ENCODE measurements at places on chromosomes 7 and 10.

GRCh38 chr7:66902844-66903180 is 18.2 kb upstream of the TMEM248 start:
- no peak for DNase-seq

- no peak for DNase-seq
Measured at GRCh38 chr7:78620920-78621319, 822.3 kb downstream of the PHTF2 start.

DNA sequence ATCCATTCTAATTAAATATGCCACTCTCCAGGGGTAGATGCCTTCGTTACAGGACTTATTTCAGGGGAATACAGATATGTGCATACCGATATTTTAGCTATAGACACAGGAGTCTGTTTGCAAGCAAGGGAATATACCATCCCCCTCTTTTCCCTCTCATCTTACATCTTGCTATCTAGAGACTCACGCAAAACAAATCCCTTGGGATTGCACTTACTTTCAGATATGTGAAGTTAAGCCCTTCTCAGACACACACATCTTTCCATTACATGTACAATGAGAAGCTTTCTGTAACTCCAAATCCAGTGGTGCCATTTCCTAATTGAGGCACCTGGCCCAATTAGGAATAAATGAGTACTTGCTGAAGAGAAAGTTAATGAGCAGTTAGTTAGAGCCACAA is 250.4 kb upstream of the FZD8 start:
- no peak for DNase-seq

- no peak for DNase-seq
Measured at GRCh38 chr7:12851841-12852240, 164.4 kb downstream of the ARL4A start.

- no peak for DNase-seq
Measured at GRCh38 chr10:124906551-124907001, 35.3 kb upstream of the ZRANB1 start.

DNA sequence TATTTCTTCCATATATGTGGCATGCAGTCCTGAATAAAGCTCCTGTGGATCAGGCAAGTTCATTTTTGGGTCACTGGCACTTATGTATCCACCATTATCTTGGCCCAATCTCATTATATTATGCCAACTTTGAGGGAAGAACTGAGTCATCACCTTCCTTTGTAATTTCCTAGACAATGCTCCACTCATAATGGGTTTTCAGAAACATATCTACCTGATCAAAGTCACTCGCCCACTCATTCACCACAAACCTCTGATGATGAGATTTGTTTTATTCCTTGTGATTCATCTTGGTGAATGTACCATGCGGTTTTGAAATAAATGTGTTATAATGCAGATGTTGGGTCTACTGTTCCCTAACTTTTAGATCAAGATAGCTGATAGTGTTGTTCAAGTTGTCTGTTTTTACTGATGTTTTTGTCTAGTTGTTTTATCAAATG is 525.8 kb downstream of the KIF20B start:
- DNase-seq: no peak

GRCh38 chr7:100951172-100951571 is 1.8 kb downstream of the MUC3A start:
- no peak for DNase-seq

GRCh38 chr10:88343761-88344484 is 239.2 kb downstream of the RNLS start:
- no peak for DNase-seq

DNA sequence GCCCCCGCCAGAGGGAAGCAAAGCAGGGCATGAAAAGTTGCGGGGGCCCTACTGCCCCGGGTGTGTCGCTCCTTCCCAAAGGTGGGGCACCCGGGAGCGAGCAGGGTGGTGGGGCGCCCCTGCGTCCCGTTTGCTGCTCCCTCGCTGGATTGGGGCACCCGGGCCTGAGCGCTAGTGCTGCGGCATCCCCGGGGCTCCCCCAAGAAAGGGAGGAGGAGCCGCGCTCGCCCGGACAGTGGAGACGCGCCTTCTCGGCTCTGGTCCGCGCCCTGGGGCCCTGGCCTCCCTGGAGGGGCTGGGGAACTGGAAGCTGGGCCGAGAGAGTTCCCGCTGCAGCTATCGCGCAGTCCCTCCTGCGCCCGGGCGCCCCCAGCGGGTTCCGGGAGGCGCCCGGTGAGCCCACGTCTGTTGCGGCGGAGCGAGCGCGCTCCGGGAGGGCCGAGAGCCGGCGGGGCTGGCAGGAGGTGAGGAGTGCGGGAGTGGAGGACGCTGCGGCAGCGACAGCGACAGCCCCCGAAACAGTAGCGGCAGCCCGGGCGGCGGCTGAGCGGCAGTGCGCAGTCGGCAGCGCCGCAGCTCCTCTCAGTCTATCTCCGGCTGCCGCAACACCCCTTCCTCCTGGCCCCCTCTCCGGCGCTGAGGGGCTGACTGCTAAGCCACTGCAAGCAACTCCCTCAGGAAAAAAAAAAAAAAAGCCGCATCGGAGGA is 504 bp upstream of the BMPER start:
- no peak for DNase-seq

- no peak for DNase-seq
Measured at GRCh38 chr10:100982916-100983830, 4.1 kb downstream of the MRPL43 start.

- no peak for DNase-seq
Measured at GRCh38 chr10:109992485-109992884, 15.3 kb upstream of the ADD3 start.

- no peak for DNase-seq
Measured at GRCh38 chr10:14244801-14245211, 85.9 kb downstream of the FRMD4A start.

DNA sequence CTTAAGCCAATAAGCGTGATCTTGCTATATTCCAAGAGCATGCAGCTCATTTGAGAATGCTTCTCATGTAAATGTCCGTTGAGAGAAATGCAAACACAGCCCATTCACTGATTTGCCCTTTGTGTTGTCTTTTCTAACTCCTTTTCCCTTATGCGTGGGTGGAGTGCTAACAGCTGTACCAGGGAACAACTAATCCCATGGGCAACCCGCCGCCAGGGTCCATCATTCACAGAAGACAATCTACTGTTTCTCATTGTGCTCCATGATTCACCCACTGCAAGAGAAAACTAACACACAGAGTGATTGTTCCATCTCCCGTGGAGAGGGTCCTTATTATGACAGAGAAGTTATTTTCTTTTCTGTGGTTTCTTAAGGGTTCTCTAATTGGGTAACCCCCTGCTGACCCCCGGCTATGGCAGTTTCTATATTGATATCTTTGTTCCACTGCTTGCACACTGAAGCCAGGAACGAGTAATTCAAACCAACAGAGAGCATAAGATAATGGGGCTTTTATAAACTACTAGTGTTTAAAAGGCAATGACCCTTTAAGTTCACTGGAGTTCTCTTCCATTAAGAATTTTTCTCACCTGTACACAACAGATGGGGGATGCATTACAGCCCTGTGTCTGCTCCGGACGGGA is 298.7 kb downstream of the BAMBI start:
- no peak for DNase-seq

GRCh38 chr10:3532644-3533043 is 252.4 kb downstream of the KLF6 start:
- DNase-seq: no peak

GRCh38 chr7:114825423-114825951 is 96.4 kb upstream of the MDFIC start:
- DNase-seq: no peak

GRCh38 chr10:110680273-110681020 is 36.3 kb downstream of the RBM20 start:
- DNase-seq: no peak

GRCh38 chr7:158275711-158276413 is 311.8 kb downstream of the PTPRN2 start:
- no peak for DNase-seq

- no peak for DNase-seq
Measured at GRCh38 chr10:82934429-82934828, 1059.4 kb downstream of the NRG3 start.

GRCh38 chr7:36204929-36205635 is 52.0 kb downstream of the EEPD1 start:
- DNase-seq: no peak

DNA sequence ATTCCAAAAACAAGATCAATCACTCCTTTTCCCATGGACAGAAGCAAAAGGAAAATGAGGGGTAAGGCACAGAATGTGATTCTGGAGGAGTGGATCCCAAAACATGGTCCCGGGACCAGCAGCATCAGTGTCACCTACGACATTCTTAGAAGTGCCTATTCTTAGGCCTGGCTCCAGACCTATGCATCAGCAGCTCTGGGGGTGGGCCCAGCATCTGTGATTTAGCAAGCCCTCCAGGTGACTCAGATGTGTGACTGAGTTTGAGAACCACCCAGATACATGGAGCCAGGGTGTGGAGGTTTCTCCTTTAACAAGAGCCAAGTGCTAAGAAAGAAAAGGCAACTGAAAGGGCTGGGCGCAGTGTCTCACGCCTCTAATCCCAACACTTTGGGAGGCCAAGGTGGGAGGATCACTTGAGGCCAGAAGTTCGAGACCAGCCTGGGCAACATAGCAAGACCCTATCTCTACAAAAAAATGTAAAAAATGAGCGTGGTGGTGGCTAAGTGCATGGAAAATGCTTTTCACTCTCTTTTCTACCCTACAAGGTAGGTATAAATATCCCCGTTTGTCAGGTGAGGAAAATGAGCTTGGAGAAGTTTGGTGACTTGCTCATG is 17.1 kb upstream of the ARPC1A start:
- DNase-seq: no peak

DNA sequence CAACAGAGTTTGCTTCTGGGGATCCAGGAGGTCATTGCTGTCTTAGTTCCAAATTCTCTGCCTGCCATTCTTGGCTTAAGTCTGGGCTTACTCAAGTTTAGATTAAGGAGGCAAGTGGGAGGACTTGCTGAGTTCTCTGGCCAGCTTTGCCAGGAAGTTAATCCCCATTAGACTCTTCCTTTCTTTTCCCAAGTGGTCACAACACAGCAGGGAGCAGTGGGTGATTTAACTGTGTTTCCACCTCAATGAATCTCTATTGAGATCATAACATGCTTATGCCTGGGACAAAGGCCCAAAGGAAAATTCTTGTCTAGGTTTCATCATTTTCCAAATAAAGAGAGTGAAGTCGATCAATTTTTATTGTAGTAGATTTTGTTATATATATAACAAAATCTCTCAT is 1159.6 kb downstream of the SORCS3 start:
- no peak for DNase-seq

DNA sequence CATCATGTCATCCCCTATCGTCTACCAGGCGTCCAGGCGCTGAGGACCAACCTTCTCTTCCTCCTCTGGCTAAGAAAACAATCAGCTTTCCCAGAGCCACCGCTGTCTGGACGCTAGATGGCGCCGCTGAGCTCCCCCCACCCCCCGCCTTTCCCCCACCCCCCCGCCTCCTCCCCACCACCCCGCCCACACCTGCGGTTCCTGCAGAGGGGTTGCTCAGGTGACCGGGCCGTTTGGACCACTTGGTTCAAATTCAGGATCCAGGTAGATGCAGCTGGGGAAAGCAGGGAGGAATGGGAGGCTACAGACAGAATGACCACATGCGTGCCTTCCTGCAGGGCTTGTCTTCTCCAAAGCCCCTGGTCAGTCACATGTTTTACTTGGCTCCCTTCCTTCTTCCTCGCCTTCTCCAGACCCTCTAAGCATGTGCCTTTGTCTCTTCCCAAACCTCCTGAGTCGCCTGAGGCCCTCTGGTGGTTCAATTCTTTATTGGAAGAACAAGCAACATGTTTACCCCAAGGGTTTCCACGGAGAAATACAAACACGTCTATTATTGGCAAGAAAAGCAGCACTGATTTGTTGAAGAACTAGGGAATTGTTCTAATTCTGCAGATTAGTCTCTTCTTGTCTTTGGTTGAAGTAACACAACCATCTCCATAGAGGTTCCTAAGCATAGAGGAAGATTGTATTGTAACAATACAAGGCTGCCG is 24.7 kb downstream of the AOC1 start:
- no peak for DNase-seq

GRCh38 chr7:25427721-25428120 is 199.4 kb upstream of the NPVF start:
- no peak for DNase-seq

- DNase-seq: no peak
Measured at GRCh38 chr10:48763403-48763965, 78.8 kb downstream of the WDFY4 start.

DNA sequence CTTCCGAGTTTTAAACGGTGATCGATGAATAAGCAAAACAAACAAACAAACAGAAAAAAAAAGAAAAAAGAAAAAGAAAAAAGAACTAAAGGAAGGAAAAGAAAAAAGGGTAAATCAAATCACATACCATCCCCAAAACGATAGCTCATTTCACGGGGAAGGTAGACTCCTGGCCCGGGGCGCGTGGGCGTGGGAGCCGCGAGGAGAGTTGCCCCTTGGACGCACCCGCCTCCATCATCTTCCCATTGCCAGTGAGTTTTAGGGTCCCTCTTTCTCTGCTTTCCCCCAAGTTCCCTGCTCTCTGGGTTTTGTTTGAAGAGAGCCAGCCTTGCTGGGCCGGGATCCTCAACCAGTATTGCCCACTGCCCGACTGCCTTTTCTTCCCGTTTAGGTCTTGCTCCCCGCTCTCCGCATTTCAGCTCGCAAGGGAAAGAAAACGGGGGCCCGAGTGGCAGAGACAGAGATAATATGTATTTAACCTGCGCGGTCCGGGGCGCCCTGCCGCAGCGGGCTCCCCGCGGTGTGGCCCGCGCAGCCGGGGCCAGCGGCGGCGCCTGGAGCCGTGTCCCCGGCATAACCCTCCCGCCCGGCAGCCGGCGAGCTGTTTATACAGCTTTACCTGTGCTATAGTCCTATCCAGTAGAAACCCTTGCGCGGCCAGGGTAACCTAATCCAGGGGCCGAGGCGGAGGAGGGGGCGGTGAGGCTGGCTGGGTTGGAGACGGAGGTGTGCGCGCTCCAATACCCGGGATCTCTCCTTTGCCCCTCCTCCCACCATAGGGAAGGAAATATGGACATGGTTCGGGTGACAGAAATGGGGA is 5.2 kb upstream of the GATA3 start:
- DNase-seq: no peak

DNA sequence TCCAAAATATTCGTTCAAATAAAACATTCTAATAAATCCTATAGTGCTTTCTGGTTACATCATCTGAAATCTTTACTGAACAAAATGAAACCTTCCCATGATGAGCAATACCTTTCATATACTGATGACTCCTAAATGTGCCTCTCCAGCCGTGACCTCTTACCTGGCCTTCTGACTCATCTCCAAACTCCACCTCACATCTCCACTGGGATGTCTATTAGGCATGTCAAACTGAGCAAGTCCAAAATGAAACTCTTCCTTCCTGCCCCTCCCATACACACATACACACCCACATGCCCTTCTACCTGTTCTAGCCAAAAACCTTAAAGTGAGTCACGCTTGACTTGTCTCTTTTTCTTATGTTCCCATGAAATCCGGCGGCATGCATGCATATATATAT is 22.9 kb downstream of the GSAP start:
- no peak for DNase-seq

DNA sequence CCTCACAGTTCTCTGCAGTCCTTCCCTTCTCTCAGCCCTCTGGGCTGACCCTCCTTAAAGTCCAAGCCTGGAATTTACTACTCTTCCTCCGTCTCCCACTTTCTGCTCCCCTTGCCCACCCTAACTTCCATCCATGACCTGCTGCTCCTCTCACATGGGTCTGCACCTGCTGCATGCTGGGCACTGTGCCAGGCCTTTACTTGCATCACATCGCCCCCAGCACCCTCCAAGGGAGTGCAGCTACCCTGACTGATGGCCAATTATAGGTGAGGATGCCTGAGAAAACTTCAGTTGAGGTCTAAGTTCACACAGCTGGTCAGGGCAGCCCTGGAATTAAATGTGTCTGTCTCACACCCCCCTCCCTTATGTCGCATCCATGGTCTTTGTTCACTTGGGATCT is 53.6 kb upstream of the ZPBP start:
- DNase-seq: no peak

All from activated naive CD4-positive, alpha-beta T cell (primary cell).